HT-29 (cell line): ENCODE measurements at places on chromosomes 7 and 10. TPM values are rescaled to one million over a fixed set of nuclear protein-coding genes. Genes with fewer than 3 reads are reported as not detected.

DNA sequence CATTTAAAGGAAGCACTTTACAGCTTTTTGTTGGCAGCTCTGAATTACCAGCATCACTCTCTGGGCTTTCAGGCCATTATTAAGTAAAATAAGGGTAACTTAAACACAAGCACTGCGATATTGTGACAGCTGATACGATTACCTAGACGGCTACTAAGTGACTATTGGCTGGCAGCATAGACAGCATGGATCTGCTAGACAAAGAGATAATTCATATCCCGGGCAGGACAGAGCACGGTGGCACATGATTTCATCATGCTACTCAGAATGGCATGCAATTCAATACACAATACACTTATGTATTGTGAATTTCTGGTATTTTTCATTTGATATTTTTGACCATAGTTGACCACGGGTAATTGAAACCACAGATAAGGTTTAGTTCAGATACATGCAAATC, 522.0 kb upstream of the LRRN3 start:
- no peak for DNase-seq

The PTPRN2 gene
- total RNA-seq, result 0.52 and 1.7 TPM in 2 replicates

The SEMA4G gene
- 24.6 and 29.6 TPM in 2 replicates for total RNA-seq

DNA sequence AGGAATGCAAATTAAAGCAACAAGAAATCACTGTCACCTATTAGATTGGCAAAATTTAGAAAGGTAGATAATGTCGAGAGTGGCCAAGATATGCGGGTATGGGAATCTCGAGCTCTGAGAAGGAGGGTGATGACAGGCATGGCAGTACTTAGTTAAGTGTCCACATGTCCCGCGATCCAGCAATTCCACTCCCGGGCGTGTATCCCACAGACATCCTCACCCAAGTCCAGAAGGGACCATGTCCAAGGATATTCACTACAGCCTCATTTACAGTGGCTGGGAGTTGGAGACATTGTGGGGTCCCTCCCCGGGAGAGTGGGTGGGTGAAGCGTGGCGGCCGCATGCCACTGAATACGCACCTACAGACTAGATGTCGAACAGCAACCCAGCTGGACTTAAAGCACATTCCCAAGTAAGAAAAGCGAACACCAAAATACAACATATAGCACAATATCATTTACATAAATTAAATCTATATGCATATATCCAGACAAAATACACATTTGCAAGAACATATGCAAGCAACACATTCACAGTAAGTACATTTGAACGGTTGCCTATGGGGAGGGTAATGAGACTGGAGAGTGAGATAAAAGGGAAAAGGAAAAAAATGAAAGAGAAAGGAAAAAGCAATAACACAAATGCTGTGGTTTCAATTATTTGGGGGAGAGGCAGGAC, 9.9 kb downstream of the KCNH2 start:
- DNase-seq, result no peak

- peak; percentile 79 for DNase-seq
These were observed 98.9 kb downstream of the DYNC1I1 start for GRCh38 chr7:95871075-95871848.

GRCh38 chr7:93921607-93922566, at the start of gene GNG11:
Gene GNG11 (plus strand): TSS chr7:93921735. CDS start chr7:93922138, 403 bp downstream.
- DNase-seq, result no peak

- DNase-seq, result no peak
These were observed 376.0 kb downstream of the SORCS3 start for GRCh38 chr10:105017116-105017515.

DNA sequence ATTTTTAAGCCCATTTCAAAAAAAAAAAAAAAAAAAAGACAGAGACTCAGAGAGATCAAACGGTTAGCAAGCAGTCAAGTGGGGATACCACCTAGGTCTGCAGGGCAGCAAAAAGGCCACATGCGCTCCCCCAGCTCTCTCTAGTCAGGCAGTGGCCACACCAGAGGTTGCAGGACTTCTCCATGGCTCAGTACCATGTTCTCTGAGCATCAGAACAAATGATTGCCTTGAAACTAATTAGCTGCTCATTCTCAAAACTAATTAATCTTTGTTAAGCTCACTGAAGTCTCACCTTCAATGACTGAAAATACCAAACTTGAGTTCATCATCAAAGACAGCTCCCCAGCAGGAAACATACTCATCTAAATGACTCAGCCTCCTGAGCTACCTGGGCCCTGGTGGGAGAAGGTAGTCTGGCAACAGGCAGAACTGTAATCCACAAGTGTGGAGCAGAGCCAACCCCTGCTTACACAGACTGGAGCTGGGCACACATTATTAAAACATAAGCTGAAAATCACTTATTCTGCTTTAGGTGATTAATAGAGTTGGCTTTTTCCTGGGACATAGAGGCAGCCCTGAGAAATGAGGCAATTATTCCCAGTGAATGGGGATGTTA, 319.6 kb downstream of the GRID1 start:
- no peak for DNase-seq

GRCh38 chr7:1948301-1948796, 278.3 kb downstream of the ELFN1 start:
- no peak for DNase-seq
